ENCODE measurements at places on chromosomes 13 and 19.

GRCh38 chr13:48126944-48127830, 32.3 kb upstream of the MED4 start:
- peak; percentile 6 for DNase-seq

- DNase-seq, result no peak
These were observed 149.8 kb downstream of the DLEU7 start for GRCh38 chr13:50693727-50694126.

GRCh38 chr19:44745341-44745831, 3.1 kb upstream of the BCL3 start:
- no peak for DNase-seq

DNA sequence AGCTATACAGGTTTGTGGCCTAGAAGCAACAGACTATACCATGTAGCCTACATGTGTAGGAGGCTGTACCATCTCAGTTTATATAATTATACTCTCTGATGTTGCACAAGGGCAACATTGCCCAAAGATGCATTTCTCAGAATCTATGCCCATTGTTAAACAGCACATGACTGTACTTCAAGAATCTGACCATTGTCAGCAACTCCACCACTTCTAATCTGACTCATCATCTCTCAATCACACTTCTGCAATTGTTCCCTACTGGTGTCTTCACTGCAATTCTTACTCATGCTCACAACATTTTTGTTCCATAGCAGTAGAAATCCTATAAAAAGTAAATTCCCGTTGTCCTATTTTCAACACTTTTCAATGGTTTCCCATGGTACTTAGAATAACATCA, 63.9 kb upstream of the ATXN8OS start:
- DNase-seq, result no peak

DNA sequence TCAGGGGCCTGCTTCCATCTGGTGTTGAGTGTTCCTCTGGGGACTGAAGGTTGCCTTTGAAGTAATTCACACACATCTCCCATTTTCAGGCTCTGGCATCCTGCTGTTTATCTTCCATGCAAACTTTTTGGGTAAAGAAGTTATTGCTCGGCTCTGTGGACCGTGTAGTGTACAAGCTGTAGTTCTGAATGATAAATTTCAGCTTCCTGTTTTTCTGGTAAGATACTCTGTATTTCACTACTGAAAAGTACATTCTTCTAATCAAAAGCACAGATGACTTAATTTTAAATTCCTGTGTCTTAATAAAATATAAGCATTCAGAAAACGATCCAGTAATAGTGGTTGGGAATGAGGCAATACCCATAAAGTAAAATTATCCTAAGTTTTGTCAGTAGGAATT, 36.7 kb downstream of the MPHOSPH8 start:
- DNase-seq, result no peak

GRCh38 chr19:45641274-45642105, 2.3 kb upstream of the EML2 start:
- DNase-seq, result peak; percentile 51

DNA sequence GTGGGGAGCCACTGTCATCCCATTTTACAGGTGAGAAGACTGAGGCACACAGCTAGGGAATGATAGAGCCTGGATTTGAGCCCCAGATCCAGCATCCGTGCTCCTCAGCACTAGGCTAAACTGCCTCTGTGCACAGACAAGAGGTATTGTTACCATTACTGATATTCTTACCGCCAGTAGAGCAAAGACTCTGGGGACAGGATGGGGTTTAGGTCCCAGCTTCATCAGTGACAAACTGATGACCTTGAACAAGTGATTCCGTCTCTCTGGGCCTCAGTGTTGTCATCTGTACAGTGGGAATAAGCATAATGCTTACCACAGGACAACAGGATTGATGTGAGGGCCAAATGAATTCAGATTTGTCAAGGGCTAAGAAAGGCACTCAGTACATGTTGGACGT, 16.5 kb downstream of the AXL start:
- DNase-seq, result no peak

DNA sequence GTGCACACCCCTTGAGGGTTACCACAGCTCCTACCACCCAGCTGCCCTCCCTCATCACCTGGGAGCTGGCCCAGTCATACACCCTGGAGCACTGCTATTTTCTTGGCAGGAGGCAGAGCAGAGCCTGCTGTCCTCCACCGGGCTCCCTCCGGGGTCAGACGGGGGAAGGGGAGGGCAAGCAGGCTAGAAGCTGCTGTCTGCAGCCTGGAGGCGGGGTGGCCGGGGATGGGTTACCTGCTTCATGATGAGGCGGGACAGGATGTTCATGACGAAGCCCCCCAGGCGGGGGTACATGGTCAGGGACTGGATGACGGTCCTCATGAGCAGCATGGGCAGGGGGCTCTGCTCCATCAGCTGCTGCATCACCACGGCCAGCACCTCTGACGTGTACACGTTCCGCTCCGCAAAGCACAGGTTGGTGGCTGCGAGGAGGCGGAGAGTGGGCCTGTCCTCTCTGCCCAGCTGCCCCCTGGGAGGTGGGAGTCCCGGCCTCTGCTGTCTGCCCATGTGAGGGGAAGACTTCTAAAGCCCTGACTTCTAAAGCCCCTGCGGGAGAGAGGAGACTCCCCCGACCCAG, 2.7 kb upstream of the RSPH6A start:
- no peak for DNase-seq

GRCh38 chr19:50556282-50557008, 11.8 kb downstream of the LRRC4B start:
- DNase-seq, result peak; percentile 78

GRCh38 chr19:10538204-10538983, 5.3 kb upstream of the ATG4D start:
- DNase-seq, result no peak

- no peak for DNase-seq
These were observed 38.5 kb upstream of the MAB21L1 start for GRCh38 chr13:35514801-35515502.

GRCh38 chr19:4568886-4569285, 9.4 kb upstream of the SEMA6B start:
- no peak for DNase-seq

GRCh38 chr13:98083507-98083906, 59.4 kb upstream of the FARP1 start:
- no peak for DNase-seq

GRCh38 chr19:38035515-38036495, 128.8 kb downstream of the SIPA1L3 start:
- no peak for DNase-seq

DNA sequence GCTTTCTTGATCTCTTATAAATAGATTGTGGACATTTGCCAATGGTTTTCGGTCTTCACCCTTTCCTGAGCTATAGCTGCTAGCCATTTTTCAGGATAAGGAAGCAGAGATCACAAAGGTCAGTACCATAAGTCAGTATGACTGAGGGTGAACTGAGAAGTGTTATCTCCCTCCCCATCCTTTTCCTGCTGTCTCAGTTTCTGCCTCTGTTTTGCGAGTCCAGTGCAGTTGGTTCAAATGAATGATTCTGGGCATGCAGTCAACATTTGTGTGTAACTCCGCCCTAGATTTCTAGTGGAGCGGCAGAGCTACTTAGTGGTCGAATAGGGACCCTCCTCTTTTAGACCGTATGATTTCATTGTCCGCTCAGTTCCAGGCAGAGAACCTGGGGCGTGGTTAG, 460.8 kb upstream of the ARGLU1 start:
- no peak for DNase-seq

GRCh38 chr19:5948752-5949564, 29.0 kb downstream of the RANBP3 start:
- peak; percentile 23 for DNase-seq

Measured in stimulated activated CD4-positive, alpha-beta T cell treated with anti-CD3 and anti-CD28 coated beads, Interleukin-4, amount 100 ng/mL, for 4 hours (primary cell).